ENCODE measurements at places on chromosomes 6 and 20.

DNA sequence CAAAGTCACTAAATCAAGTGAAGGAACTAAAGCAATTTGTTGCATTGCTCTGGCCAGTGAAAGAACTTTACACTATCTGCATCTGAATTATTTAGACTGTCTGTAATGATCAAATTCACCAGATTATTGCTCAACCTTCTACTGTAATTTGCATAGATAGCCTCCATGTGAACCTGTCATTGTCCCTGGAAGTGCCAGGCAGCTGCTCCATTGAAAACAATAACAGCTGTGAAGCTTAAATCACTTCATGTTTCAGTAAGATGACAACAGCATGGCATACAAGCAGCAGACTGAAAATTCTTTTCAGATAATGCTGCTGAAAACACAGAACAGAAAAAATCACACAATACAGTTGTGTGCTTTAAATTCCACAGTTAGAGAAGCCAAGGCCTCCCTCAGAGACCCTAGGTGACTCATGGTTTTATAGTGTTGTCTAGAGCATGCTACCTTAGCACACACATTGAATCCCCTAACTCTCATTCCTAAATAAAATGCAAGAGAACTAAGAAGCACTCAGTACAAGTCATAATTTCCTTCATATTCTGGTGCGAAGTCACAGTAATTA lies 248.9 kb downstream of the TPBG start:
- no peak for DNase-seq

GRCh38 chr20:16007164-16007563 lies 566.1 kb downstream of the KIF16B start:
- no peak for DNase-seq

GRCh38 chr6:52394251-52394666 lies 25.9 kb upstream of the EFHC1 start:
- no peak for DNase-seq

GRCh38 chr20:19725814-19726525 lies 32.1 kb upstream of the RIN2 start:
- DNase-seq, result no peak

- DNase-seq, result no peak
These were observed 226.0 kb downstream of the BMP2 start for GRCh38 chr20:6993511-6993910.

DNA sequence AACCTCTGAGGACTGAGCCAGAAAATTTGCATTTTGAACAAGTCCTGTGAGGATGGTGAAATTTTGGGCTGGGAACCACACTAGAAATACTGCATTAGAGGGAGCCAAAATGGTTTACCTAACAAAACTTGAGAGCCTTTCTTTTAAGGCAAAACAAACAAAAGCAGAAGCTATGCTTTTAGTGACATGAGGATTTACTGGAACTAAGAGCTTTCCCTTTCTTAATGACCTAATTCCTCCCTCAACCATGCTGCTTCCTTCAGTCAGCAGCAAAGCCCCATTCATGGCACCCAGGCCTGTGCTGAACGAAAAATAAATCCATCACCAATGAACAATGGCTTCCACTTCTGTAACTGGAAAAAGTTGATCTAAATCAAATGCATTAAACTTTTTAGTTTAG lies 974.3 kb downstream of the HACE1 start:
- DNase-seq, result no peak

- DNase-seq, result no peak
These were observed 167.4 kb downstream of the MBOAT1 start for GRCh38 chr6:20044883-20045282.

DNA sequence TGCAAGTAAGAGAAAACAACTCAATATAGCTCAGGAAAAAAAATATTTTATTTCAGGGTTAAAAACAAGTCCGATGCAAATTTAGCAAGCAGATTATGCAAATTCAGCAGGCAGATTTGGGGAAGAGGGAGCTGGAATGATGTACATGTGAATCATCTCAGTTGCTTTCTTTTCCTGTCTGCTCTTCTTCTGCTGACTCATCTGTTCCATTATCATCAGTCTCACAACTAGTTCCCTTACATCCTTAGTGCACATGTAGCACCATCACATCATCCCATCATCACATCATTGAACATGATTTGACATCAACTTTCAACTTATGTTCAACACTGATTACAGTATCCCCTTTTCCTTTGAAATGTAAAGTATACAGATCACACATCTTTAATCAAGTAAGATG lies 11.5 kb upstream of the DEFB113 start:
- no peak for DNase-seq

- DNase-seq, result no peak
These were observed 54.8 kb downstream of the CTCFL start for GRCh38 chr20:57470212-57470522.

- DNase-seq, result no peak
These were observed 802.1 kb upstream of the FLRT3 start for GRCh38 chr20:15139522-15139921.

GRCh38 chr6:68638230-68638900 lies 3.3 kb downstream of the ADGRB3 start:
- DNase-seq, result peak; percentile 24

- DNase-seq, result no peak
These were observed 179.8 kb downstream of the CLIC5 start for GRCh38 chr6:45835721-45836437.

DNA sequence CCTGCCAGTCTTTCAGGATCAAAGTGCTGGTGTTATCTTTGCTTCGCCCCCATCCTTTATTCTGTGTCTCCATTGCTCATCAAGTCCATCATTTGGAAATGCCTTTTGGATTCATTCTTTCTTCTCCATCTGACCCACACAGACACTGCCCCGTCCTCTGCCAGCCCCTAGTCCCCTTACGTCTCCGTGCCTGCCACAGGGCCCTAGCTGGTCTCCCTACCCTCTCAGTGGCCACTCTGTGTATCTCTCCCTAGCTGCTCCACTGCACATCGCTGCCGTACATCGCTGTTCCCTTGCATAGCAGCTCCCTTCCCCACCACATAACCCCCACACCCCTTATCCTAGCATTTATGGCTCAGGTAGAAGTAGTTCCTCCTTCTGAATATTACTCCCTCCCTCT lies 15.7 kb downstream of the PPP1R3G start:
- DNase-seq, result no peak

DNA sequence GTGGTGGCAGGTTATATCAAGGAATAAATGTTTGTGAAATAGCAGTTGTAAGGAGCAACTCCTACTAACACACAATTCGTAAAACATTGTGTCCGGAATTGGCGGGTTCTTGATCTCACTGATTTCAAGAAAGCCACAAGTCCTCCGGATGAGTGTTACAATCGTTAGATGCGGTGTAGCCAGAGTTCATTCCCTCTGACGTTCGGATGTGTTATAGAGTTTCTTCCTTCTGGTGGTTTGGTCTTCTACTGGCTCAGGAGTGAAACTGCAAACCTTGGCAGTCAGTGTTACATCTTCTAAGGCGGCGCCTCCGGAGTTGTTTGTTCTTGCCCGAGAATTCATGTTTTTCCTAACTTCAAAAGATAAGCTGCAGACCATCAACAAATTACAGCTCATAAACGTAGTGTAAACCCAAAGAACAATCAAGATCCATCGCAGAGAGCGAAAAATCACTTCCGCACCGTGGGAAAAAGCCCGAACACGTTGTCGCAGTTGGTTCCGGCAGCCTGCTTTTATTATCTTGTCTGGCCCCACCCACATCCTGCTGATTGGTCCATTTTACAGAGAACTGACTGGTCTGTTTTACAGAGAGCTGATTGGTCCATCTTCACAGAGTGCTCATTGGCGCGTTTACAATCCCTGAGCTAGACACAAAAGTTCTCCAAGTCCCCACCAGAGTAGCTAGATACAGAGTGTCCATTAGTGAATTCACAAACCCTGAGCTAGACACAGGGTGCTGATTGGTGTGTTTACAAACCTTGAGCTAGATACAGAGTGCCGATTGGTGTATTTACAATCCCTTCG lies 58.2 kb downstream of the TRIM27 start:
- peak; percentile 51 for DNase-seq
